Keratinocyte (primary cell): ENCODE measurements at places on chromosomes 13 and 19. TPM values are rescaled to one million over a fixed set of nuclear protein-coding genes. Genes with fewer than 3 reads are reported as not detected.

The LGALS7 gene
- polyA plus RNA-seq: 9.1 to 19.7 TPM (median 19.6 TPM) in 3 replicates

The POSTN gene
- 13.4 to 82.4 TPM (median 31.8 TPM) in 3 replicates for polyA plus RNA-seq

The FCAR gene
- polyA plus RNA-seq: not detected in 3 replicates

The MBD3L2 gene
- not detected in 3 replicates for polyA plus RNA-seq

The ZNF284 gene
- polyA plus RNA-seq: 2.1 to 3.0 TPM (median 2.6 TPM) in 3 replicates

GRCh38 chr19:18388100-18388959, 2.4 kb downstream of the GDF15 start:
- peak overlapping the region; percentile 26 for H3K4me3 ChIP-seq
- peaks cover 16% of the 10 kb centered on the region for H3K27me3 ChIP-seq
- no peaks in the 10 kb centered on the region for H3K36me3 ChIP-seq
- H3K27ac ChIP-seq: no peak overlapping the region

GRCh38 chr19:19514215-19514657, 1.1 kb downstream of the TSSK6 start:
- peaks cover 7% of the 10 kb centered on the region for H3K36me3 ChIP-seq
- no peak overlapping the region for H3K27ac ChIP-seq
- H3K4me1 ChIP-seq: peaks cover 11% of the 10 kb centered on the region
- DNase-seq: no peak

- H3K27me3 ChIP-seq: no peaks in the 10 kb centered on the region
- H3K36me3 ChIP-seq: peaks cover under 1% of the 10 kb centered on the region
- no peak overlapping the region for H3K27ac ChIP-seq
- H3K4me1 ChIP-seq: no peaks in the 10 kb centered on the region
- H3K4me3 ChIP-seq: no peak overlapping the region
Observed at GRCh38 chr19:18300930-18301717, 19.7 kb upstream of the JUND start.

- no peaks in the 10 kb centered on the region for H3K27me3 ChIP-seq
- H3K4me3 ChIP-seq: no peak overlapping the region
- H3K27ac ChIP-seq: no peak overlapping the region
- H3K4me1 ChIP-seq: peaks cover 21% of the 10 kb centered on the region
- peaks cover 3% of the 10 kb centered on the region for H3K36me3 ChIP-seq
Observed at GRCh38 chr13:113299951-113300350, 2.9 kb downstream of the LAMP1 start.

DNA sequence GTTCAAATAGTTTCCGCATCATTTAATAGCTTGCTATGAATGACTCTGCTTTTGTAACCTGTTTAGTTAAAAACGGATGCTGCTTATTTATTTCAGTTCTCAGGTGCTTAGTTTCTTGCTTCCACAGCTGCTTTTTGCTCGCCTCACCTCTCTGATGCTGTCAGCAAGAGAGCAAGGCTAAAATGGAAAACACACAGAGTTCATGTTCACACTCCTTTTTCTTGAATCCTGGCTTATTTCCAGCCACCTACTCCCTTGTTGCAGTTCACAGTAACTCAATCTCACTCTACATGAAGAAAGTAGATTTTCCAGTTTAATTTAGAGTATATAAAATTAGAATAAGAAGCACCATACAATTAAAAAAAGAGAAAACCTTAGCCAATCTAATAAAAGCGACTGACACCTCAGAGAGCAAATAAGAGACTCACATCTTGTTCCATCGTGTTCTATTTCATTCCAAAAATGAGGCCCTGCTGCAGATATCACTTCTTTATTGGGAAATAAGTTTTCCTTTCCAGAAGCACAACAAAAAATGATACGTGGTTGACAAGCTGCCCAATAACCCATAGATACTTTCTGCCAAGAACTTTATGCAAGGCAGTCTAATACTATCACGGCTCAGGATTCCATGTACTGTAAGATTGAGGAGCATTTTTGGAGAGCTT, 326.1 kb upstream of the SLITRK1 start:
- H3K36me3 ChIP-seq: no peaks in the 10 kb centered on the region
- no peaks in the 10 kb centered on the region for H3K4me1 ChIP-seq
- no peak for DNase-seq
- no peaks in the 10 kb centered on the region for H3K27me3 ChIP-seq
- H3K4me3 ChIP-seq: no peak overlapping the region

GRCh38 chr13:40564342-40565001, 102.0 kb downstream of the FOXO1 start:
- peaks cover 2% of the 10 kb centered on the region for H3K36me3 ChIP-seq
- no peak overlapping the region for H3K4me3 ChIP-seq
- H3K4me1 ChIP-seq: no peaks in the 10 kb centered on the region
- no peak overlapping the region for H3K27ac ChIP-seq

- H3K36me3 ChIP-seq: no peaks in the 10 kb centered on the region
- peaks cover 20% of the 10 kb centered on the region for H3K27me3 ChIP-seq
- no peak overlapping the region for H3K27ac ChIP-seq
- no peaks in the 10 kb centered on the region for H3K4me1 ChIP-seq
Observed at GRCh38 chr19:14053500-14053899, 8.4 kb downstream of the PALM3 start.
